Kidney (tissue), 22 donors: ENCODE measurements at places on chromosomes 4 and X.

DNA sequence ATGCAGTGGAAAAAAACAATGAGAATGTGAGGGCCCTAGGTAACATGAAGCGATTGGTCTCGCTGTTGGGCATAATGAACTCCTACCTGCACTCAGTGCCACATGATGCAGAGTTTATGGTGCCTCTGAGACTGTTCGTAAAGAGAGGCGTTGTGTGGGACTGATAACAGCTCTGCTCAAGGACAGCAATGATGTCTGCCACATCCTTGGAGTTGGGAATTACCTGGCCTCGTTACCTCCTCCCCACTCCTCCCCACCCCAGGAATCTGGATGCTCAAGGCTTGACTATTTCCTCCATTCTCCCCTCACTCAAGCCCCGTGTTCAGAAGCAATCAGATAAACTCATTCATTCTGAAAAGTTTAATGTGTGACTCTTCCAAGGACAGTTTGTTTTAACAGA is 148.0 kb upstream of the JADE1 start:
- DNase-seq, result no peak

DNA sequence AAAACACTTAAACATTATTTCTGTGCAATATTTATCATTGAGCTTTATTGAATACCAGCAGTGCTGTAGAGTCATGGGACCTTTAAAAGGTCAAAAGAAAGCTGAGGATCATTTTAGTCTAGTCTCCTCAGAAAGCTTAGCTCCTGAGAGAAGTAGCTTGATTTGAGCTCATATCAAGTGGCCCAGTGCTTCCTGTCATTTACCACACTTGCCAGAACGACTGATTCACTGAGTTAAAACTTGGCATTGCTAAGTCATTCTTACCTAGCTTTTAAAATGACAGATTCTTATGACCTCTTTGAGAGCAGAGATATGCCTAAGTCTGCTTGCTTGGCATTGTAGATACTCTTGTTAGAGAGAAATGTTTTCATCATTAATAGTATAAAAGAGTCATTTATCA is 15.2 kb downstream of the SEPTIN11 start:
- DNase-seq, result no peak

- DNase-seq, result no peak
These were observed 127.1 kb downstream of the SLC7A11 start for GRCh38 chr4:138115053-138115452.

DNA sequence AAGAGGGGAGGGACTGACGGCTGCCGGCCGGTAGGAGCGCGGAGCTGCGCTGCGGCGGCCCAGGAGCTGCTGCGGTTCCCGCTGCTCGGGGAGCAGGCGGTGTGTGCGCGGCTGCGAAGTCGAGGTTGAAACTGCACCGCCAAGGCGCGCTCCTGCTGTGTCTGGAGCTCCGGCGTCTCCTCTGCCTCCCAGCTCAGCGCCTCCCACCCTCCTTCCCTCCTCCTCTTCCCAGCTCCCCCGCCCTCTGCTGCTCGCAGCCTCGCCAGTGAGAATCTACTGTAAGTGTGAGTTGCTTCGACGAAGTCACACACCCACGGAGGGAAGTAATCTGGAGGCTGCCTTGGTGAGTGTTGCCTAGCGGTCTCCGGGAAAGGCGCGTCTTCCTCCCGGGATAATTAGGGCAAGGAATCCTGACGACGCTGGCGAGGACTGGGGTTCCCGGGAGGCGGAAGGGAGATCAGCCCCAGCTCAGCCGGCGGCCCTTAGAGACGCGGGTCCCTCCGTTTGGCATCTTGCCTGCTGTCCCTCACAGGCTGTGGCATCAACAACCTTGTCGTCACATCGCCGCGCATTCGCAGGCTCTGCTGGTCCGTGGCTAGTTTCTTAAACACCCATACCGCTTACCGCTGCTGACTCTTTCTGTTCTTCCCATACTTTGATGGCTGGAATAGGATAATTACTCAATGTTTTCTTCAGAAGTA is at the start of gene EPHA5:
EPHA5 (minus strand) TSS at position 159 of the 701 bp plus-strand sequence. CDS start 747 bp downstream, outside the sequence.
- peak; percentile 89 for DNase-seq

- no peak for DNase-seq
These were observed 2334.6 kb downstream of the PCDH7 start for GRCh38 chr4:33054656-33055196.

- DNase-seq, result peak; percentile 17
These were observed 2.0 kb downstream of the HS3ST1 start for GRCh38 chr4:11426731-11427120.

DNA sequence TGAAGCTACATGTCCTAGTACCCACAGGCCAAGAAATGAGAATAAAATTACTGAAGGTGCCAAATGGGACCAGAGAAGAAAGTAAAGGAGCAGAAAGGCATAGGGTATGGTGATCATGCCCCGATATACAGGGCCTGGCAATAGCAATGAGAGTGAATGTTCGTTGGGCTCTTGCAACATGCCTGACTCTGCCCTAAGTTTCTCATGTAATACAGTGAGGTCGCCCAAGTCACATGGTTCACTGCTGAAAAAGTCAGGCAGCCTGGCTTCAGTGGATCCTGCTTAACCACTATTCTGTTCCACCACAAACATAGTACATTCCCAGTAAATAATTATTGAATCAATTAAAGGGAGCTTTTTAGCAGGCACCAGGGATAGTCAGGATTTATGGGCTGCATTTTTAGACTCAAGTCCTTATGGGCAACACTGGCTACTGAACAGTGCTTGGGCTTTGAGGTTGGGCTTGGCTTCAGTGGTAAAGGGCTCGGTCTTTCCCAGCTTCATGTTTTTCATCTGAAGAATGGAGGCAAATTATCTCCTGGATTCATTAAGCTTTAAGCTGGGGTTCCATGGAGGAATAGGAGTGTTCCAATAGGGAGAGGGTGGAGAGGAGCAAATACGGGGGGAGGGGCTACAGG is 67.1 kb upstream of the ZNF518B start:
- no peak for DNase-seq
